ENCODE measurements at places on chromosomes 12 and 14.

DNA sequence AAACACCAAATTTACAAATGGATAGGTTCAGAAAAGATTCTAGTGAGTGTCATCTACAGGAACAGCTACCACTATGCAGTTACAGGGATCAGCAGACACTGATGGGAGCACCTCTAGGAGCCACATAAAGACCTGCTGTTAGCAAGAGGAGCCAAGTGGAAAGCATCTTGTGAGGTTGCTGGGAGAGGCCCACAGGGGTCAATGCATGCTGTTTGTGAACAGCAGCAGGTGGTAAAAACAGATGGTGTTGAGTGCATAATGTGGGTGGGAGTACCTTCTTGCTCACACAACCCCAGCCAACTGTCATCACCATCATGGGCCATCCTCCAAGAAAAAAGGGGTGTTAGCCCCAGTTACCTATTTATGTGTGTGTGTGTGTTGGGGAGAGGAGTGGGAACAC lies 215.2 kb upstream of the SSTR1 start:
- no peak for DNase-seq

DNA sequence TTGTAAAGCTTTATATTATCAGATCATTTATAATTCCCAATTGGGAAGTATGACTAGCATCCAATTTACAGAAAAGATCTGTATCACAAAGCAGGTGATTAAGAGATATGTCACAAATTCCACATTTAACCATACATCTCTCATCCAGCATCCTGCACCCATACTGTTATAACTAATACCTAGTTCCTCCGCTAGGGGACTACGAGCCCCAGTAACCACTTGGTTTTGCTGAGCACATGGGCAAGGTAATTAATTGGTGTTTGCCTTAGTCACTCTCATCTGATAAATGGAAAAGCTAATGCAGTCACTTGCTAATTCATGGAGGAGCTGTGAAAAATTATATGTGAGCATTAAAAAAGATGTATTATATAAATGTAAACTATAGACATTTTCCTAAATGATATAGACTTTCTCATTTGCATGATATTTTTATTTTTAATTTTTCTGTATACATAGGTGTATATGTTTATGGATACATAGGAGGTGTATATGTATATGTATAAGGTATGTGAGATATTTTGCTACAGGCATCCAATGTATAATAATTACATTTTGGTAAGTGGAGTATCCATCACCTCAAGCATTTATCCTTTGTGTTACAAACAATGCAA lies 1031.8 kb downstream of the GALC start:
- DNase-seq: no peak

- DNase-seq: no peak
These were observed 40.3 kb downstream of the SUSD6 start for GRCh38 chr14:69651664-69652063.

DNA sequence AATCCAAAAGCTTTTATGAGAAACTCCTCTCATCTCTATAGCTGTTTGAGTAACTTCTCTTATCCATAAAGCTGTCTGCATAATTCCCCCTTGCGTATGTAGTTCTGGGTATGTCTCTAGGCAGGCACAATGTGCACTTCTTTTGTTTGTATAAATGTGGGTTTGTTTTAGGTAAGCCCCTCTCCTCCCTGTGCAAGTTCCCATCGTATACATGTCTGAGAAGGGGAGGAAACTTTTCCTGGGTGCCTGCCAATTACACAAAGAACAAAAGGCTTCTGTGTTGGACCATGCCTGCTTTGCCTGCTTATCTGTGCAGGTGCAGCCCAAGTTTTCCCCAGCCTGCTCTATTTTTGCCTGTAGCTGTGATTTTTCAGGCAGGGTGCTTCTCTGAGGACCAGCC lies 96.7 kb downstream of the CCER1 start:
- DNase-seq: no peak

- no peak for DNase-seq
These were observed 71.7 kb downstream of the IPO8 start for GRCh38 chr12:30624009-30624408.

DNA sequence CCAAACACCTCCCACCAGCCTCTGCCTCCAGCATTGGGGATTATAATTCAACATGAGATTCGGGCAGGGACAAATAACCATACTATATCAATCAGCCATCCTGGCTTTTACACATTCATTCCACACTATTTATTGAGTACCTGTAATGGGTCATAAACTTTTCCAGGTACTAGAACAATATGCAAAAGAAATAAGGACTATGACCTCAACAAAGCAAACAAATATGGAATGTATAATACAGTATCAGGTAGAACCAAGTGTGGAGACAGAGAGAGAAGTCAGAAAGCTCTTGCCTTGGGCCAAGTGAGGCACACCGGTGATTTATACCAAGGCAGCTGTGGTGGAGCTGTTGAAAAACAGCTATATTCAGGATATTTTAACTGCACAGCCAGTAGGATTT lies 116.3 kb downstream of the TSPAN8 start:
- no peak for DNase-seq

DNA sequence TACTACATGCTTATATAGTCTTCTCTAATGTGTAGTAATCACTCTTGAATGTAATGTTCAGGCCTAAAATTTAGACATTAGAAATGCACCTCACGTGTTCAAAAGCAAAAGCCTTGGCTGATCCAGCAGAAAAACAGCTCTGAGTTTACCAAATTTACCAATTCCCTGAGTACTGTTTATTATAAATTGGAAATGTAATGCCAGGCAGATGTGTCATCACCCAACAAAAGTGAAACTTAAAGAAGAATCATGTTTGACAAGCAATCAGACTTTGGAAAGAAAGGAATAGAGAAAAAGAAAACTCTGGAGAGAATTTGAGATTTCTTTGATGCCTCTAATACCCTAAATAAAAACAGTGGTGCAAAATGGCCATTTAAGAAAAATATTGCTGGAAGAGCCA lies 26.5 kb upstream of the STRAP start:
- DNase-seq: no peak

DNA sequence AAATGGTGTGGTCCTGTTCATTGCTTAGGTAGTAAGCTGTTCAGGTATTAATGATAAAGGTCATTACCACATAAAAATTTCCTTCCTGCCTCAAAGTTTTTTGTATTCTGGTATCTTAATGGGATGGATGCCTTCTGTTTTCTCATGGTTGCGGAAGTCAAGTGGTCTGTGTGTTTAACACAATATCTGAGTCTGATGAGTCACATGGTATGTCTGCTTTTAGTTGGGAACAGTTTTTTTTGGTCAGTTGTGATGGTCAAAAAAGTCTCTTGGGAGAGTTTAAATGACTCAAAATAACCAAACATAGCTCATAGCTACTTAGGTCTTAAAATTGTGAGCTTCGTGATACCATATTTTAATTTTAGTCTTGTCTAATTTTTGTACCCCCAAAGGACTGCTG lies 40.7 kb downstream of the STK38L start:
- no peak for DNase-seq

DNA sequence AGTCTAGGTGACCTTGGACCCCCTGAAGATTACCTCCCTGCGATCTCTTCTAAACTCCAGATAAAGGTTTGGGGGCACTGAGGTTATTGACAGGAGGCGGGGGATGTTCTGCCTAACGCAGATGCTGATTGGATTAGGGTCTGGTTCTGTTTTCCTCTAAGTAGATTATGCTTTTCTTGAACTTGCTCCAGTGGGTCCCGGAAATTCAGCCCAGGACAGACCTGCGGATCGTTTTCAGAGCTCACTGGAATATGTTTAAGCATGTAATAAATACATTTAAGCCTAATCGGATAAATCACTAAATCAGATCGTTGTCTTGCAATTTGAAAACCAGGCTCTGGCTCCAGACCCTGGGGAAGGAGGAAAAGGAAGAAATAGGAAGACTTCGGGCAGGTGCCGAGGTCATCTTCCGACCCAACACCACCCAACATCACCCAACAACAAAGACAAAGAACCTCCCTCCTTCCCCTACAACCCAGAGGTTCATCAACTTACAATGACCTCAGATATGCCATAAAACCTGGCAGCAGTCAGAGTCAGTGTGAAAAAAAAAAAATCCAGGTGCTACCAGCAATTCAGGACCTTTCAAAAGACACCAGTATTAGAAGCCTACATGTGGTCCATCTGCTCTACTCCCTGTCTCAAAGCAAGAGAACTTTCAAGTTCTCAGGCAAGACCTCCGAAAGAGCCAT lies 148.4 kb downstream of the KSR2 start:
- DNase-seq: no peak

DNA sequence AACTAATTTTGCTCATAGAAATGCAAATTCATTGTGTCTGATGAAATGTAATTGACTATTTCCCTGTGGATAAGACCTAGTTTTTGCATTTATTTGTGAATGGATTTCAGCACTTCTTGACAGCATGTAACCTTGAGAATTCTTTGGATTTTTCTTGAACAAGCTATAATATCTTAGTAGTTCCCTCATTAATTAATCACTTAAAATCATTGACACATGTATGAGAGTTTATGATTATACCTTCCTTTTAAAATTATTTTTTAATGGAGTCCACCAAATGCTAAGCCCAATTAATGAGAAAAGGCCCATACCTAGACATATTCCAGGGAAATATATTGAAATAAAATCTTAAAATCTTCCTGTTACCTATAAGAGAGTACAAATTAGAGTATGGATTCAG lies 16.8 kb downstream of the GLIPR1L2 start:
- DNase-seq: no peak

DNA sequence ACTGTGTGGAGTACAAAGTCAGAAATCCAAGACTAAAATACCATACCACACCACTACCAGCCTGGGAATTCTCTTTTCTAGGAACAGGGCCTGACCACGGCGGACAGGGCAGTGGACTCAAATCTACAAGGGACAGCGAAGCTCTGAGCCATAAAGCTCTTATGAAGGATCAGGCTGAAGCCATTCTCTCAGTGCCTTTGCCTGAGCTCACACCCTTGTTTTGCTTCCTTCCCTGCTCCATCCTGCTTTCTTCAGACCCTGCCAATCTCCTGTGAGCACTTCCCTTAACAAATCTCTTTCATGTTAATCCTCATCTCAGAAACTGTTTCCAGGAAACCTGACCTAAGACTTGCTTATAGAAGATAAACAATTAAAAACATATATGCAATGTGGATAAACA lies 398.5 kb downstream of the MDGA2 start:
- no peak for DNase-seq
